ENCODE measurements at places on chromosomes 7 and 10.

GRCh38 chr10:30762620-30763019, 133.1 kb upstream of the LYZL2 start:
- no peak for DNase-seq

DNA sequence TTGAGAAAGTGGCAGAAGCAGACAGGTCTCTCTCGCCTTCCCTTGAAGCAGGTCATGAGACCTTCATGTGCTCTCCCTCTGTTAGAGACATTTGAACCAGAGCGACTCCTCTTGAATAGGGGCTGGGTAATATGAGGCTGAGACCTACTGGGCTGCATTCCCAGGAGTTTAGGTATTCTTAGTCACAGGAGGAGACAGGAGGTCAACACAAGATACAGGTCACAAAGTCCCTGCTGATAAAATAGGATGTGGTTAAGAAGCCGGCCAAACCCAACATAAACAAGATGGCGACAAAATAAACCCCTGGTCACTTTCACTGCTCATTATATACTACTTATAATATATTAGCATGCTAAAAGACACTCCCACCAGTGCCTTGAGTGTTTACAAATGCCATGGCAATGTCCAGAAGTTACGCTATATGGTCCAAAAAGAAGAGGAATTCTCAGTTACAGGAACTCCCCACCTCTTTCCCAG, 43.5 kb upstream of the MSRB2 start:
- DNase-seq = no peak

DNA sequence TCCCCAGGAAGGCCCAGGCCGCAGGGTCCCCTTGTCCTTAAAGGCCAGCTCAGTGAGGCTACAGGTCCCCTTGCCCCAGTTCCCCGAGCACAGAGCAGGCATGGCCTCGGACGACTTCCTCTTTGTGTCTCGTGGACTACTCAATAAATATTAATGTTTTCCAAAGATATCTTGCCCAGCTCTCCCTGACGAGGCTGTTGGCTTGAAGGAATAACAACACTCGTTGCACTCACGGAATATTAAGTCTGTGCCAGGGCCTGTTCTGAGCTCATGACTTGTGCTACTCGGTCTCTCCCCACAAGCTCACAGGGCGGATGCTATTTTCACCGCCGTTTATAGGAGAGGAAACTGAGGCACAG, 68.2 kb downstream of the CUX1 start:
- no peak for DNase-seq

- no peak for DNase-seq
Measured at GRCh38 chr10:118499186-118499585, 96.3 kb downstream of the PRLHR start.

GRCh38 chr7:141381794-141382427, 169.3 kb upstream of the AGK start:
- DNase-seq = no peak

DNA sequence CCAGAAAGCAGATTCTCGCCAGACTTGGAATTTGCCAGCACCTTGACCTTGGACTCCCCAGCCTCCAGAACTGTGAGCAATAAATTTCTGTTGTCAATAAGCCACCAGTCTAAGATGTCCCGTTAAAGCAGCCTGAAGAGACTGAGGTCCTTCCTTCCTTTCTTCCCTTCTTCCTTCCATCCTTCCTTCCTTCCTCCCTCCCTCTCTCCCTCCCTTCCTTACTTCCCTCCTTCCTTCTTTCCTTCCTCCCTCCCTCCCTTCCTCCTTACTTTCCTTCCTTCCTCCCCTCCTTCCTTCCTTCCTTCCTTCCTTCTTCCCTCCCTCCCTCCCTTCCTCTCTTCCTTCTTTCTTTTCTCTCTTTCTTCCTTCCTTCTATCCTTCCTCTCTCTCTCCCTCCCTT, 66.4 kb downstream of the NPTX2 start:
- no peak for DNase-seq

DNA sequence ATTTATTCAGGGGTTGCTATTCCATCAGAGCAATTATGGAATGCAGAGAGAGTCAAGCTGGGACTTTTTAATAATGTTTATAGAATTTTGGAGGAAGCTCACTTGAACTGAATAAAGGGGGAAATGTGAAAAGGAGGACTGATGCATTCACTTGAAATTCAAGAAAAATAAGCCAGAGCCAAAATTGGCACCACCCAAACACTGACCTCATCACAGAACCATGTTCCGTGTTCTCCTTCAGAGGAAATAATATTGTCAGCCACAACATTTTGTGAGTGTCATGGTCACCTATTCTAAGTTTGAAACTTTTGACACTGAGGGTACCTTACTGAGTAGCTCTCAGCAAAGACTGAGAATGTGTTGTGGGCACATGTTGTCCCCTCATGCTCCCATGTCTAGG, 207.0 kb downstream of the ANK3 start:
- DNase-seq = no peak

DNA sequence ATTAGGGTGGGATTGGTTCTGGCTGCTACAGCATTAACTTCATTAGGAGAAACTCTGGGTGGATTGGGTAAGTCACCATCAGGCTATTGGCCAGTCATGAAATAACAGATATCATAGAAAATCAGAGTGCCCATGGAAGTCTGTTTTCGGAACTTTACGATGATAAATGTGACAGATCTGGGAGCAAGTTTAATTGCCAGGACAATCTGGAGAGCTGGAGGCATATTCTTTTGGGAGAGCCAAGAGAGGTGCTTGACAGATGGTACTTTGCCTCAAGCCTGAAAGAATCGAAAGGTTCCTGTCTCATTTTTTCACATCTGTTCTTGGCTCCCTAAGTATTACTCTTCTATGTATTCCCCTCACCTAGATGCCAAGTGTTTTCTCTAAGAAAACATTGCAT, 369.9 kb downstream of the CNTNAP2 start:
- no peak for DNase-seq

DNA sequence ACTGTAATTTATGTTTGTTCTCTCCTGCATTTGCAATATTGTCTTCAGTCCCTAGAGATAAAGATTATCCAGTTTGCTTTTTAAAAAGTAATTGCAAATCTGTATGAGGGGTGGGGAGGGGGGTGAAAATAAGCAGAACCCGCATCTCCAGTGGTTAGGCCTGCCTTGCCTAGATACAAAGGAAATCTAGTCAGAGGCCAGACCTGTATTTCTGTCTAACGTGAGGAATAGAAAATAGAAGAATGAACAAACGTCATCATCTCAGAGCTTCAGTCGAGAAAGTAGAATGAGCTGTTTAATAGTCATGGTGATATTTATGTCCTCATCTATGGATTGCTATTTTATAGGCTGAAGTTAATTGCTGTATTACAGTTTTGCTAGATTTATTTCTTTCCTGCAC, 284.2 kb downstream of the BICC1 start:
- no peak for DNase-seq

DNA sequence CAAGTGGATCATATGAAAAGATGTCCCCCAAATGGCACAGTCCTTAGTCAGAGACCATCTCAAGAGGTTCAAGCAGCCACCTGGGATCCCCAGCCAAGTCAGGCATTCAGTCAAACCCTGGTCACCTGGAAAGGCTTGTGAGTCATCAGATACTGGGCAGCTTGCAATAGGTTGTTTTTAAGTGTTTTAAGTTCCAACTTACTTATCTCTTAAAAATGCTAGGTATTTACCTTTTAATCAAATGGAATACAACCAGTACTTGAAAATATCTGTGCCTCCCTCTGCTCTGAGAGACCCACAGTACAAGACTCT, 262.2 kb downstream of the WDR11 start:
- DNase-seq = no peak

DNA sequence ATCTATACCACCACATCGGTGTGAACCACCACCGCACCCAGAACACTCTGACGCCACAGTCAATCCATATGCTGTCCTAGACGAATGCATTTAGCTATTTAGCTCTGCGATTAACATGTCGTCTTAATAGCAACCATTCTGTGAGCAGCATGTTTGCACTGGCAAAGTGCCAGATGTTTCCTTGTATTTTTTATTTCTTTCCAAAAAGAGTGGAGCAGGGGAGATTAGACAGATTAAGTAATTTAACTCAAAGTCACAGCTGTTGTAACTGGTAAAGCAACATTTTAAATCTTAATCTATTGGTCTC, 57.0 kb upstream of the ARL4A start:
- no peak for DNase-seq

DNA sequence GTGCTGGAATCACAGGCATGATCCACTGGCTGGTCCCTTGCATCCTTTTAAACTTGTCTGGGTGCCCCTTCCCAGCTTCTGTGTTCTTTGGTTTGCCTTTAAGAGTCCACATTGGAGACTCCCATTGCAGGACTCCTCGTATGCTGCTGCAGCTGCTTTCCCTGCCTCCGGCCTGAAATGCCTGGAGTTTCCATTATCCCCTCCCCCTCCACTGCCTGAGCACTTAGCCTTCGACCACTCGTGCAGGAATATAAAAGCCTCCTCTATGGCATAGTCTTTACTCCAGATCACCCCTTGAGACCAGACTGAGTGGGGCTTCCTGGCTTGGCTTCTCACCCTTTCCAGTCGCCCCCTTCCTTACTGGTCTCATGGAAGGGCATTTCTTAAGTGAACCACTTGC, 80.2 kb downstream of the RHOBTB1 start:
- DNase-seq = no peak

- DNase-seq = no peak
Measured at GRCh38 chr7:138843632-138844580, 45.9 kb upstream of the ATP6V0A4 start.

- DNase-seq = no peak
Measured at GRCh38 chr7:1087465-1087814, 473 bp upstream of the GPER1 start.

GRCh38 chr10:84179059-84179710, 5.6 kb downstream of the GPR15LG start:
- no peak for DNase-seq

DNA sequence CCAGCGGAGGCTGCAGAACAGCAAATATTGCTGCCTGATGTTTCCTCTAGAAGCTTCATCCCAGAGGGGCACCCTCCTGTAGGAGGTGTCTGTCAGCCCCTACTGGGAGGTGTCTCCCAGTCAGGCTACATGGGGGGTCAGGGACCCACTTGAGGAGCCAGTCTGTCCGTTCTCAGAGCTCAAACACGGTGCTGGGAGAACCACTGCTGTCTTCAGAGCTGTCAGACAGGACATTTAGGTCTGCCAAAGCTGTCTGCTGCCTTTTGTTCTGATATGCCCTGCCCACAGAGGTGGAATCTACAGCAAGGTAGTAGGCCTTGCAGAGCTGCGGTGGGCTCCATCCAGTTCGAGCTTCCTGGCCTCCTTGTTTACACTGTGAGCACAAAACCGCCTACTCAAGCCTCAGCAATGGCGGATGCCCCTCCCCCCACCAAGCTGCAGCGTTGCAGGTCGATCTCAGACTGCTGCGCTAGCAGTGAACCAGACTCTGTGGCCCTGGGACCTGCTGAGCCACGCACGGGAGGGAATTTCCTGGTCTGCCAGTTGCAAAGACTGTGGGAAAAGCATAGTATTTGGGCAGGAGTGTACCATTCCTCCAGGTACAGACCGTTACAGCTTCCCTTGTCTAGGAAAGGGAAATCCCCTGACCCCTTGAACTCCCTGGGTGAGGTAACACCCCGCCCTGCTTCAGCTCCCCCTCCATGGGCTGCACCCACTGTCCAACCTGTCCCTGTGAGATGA, 17.7 kb upstream of the MINDY3 start:
- no peak for DNase-seq

- DNase-seq = no peak
Measured at GRCh38 chr10:13644866-13645265, 58.1 kb downstream of the PRPF18 start.

DNA sequence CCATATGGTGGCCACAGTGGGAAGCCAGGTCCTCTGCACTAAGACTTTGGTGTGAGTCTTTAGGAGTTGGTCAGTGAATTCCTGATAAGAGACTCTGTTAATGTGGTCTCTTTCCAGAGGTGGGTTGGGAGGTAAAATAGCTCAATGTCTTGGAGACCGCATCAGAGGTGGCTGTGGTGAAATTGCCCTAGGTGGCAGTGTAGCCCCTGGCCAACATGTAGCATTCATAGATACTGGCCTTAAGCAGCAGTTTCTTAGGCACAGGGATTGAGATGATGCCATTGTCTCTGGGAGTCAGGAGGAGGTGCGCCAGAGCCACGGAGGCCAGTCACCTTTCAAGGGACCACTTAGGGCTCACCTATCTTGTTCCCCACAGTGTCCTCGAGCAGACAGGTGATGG, 202.8 kb downstream of the CREB5 start:
- DNase-seq = no peak

DNA sequence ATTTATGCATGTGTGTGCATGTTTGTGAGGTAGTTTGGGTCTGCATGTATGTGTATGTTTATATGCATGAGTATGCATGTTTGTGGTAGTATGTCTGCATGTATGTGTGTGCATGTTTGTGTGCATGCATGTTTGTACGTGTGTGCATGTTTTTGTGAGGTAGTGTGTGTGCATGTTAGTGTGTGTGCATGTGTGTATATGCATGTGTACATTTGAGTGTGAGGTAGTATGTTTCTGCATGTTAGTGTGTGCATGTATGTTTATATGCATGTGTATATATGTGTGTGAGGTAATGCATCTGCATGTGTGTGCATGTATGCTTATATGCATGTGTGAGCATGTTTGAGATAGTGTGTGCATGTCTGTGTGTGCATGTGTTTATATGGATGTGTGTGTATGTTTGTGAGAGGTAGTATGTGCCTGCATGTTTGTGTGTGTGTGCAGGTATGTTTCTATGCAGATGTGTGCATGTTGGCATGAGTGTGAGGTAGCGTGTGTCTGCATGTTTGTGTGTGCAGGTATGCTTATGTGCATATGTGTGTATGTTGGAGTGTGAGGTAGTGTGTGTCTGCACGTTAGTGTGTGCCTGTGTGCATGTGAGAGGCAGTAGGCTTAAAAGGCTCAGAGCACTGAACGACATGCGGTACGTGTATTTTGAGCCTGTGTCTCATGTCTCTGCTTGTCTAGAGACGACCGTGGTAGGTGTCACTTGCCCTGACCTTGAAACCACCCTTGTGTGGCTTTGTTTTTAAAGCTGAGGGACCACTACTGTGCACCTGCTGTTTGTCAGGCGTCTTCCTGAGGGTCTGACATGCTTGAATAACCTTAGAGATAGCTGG, 43.7 kb downstream of the PFKP start:
- no peak for DNase-seq

DNA sequence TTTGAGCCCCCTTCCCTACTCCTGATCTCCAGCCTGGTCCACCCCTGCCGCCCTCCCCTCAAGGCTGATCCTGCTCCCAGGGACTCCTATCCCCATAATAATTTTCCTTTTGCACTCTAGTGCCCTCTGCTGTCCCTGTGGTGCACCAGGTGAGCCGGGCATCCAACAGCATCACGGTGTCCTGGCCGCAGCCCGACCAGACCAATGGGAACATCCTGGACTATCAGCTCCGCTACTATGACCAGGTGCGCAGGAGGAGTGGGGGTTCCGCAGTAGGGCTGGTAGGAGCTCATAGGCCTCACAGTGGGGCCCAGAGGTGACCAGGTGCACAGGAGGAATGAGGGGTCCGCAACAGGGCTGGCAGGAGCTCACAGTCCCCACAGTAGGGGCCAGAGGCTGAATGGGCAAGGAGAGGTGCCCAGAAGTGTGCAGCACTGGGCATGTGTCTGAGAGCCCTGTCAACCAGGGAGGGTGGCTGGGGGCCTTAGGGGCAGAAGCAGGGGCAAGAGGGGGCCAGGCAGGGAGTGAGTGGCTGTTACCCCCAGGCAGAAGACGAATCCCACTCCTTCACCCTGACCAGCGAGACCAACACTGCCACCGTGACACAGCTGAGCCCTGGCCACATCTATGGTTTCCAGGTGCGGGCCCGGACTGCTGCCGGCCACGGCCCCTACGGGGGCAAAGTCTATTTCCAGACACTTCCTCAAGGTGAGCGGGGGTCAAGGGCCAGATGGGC, 11.7 kb downstream of the EPHB6 start:
- no peak for DNase-seq

All from activated CD4-positive, CD25-positive, alpha-beta regulatory T cell treated with anti-CD3 and anti-CD28 coated beads, Interleukin-2, amount 50 U/mL, for 16 hours (primary cell).